ENCODE measurements at places on chromosomes 7 and 10.

DNA sequence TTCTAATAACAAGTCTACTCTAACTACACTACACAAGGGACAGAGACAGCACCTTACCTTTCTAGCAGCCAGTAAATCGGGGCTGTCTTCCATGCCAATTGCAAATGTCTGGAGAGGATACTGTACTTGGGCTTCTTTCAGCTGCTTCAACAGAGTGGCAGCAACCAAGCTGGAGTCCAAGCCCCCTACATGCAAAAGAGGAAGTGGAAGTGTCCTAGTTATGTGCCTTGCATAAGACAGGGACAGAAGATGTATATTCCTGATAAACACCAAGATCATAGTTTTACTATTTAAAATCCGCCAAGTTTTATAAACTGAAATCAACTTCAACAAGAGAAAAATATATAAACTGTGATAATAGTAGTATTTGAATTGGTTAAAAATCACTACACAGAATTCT, 14.0 kb downstream of the ASNS start:
- DNase-seq, result no peak

- DNase-seq, result no peak
Observed at GRCh38 chr10:29691564-29692072, 56.8 kb upstream of the SVIL start.

GRCh38 chr10:2196272-2196671, 458.9 kb upstream of the ADARB2 start:
- no peak for DNase-seq

DNA sequence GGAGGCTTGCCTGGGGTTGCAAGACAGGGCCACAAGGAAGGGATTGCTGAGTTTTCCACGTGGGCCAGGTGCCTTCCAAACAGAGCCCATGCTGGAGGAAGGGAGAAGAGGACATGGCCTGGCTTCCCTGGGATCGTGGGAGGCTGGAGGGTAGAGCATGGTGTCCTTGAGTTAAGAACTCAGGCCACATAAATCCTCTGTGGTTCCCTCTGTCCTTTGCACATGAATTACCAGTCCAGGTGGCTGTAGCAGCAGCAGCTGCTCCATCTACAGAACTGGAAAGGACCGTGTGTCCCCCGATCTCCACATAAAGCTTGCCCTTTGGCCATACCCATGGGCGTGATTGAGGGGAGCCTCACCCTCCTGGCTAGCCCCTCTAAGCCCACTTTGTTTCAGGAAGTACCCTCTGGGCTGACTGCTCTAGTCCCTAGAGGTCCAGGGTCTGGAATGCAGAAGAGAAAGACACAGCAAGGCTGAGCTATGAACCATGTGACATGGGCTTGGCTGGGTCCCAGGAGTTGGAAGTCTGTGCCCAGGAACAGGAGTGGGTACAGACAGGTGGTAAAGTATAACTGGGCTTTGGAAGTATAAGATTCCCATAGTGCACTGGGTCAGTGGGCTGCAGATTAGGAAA, 84.9 kb downstream of the C10orf105 start:
- DNase-seq, result no peak

All from kidney (tissue), 22 donors.